ENCODE measurements at places on chromosomes 1 and 21.

- DNase-seq, result no peak
These were observed 20.3 kb upstream of the CXADR start for GRCh38 chr21:17492415-17493168.

- DNase-seq, result no peak
These were observed 267.7 kb downstream of the PTBP2 start for GRCh38 chr1:96989302-96989701.

DNA sequence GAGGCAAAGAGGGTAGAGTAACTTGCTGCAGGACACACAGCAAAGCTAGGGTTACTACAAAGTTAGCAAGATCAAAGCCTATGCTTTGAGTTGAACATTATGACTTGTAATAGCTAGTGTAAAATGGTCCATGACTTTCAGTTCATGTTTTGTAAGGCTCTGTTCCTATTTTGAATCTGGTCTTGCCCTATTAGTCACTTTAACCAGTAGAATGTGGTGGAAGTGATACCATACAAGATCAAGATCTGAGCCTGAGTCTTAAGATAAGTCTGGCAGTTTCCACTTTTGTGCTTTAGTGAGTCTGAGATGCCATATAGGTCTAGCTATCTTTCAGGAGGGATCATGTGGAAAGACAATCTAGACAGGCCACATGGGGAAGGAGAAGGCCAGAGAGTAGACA lies 282.1 kb upstream of the BRINP3 start:
- no peak for DNase-seq

GRCh38 chr1:15189692-15190370 lies 36.3 kb downstream of the TMEM51 start:
- no peak for DNase-seq

- DNase-seq, result no peak
These were observed 19.2 kb upstream of the MTARC1 start for GRCh38 chr1:220767312-220768125.

DNA sequence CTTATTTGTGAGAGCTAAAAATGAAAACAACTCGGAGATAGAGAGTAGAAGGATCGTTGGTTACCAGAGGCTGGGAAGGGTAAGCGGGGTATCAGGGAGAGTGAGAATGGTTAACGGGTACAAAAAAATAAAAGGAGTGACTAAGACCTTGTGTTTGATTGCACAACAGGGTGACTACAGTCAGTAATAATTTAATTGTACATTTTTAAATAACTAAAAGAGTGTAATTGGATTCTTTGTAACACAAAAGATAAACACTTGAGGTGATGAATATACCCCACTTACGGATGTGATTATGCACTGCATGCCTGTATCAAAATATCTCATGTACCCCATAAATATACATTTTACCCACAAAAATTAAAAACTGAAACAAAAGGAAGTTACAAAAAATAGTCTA lies 29.4 kb downstream of the FOXJ3 start:
- no peak for DNase-seq

DNA sequence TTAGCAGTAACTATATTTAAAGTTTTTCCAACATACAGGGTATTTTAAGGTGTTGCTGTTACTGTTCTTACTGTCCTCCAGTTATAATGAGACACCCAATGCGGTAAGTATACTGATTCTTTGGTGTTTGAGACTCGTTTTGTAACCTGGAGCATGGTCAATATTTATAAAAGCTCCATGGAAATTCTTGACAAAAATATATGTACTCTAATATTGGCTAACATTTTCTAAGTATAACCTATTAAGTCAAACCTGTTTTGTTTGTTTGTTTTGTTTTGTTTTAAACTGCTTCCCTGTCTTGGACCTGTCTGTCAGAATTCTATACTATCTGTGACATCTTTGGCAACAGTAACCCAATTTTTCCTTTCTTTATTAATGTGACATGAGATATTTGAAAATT lies 15.9 kb upstream of the CAP1 start:
- DNase-seq, result no peak

GRCh38 chr1:90174246-90174645 lies 179.3 kb downstream of the ZNF326 start:
- no peak for DNase-seq

- no peak for DNase-seq
These were observed 114.4 kb downstream of the CENPF start for GRCh38 chr1:214717351-214717750.

DNA sequence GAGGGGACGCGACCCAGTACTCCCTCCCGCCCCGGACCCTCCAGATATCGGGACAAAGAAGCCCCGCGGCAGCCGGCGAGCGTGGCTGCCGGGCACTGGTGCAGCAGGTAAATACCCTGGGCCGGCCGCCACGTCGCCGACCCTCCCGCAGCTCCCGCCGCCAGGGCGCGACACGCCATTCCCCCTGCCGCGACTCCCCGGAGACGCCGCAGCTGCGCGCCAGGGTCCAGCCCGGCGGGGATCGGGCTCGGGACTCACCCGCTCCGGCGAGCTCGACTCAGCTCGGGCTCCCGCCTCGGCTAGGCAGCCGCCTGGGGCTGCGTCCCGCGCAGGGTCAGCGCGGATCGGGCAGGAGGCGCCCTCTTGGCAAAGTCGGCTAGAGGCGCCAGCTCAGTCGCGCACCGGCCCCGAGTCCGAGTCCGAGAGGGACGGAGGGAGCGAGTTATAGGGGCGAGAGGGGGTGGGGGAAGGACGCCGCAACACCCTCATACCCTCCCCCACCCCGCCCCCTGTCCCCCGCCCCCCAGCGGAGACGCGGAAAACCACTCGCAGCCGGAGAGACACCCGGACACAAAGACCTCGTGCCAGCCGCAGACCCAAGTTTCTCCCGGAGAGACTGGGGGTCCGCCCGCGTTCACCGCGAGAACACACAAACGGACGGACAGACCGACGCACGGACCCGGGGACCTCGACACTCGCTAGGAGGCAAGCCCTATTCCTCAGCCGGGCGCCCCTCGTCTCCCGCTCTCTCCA lies 985 bp downstream of the SYT6 start:
- no peak for DNase-seq

- no peak for DNase-seq
These were observed 139.7 kb upstream of the BEND5 start for GRCh38 chr1:48916130-48917069.

Data from CD4-positive, alpha-beta T cell (primary cell).